ENCODE measurements at places on chromosomes 3 and 15.

DNA sequence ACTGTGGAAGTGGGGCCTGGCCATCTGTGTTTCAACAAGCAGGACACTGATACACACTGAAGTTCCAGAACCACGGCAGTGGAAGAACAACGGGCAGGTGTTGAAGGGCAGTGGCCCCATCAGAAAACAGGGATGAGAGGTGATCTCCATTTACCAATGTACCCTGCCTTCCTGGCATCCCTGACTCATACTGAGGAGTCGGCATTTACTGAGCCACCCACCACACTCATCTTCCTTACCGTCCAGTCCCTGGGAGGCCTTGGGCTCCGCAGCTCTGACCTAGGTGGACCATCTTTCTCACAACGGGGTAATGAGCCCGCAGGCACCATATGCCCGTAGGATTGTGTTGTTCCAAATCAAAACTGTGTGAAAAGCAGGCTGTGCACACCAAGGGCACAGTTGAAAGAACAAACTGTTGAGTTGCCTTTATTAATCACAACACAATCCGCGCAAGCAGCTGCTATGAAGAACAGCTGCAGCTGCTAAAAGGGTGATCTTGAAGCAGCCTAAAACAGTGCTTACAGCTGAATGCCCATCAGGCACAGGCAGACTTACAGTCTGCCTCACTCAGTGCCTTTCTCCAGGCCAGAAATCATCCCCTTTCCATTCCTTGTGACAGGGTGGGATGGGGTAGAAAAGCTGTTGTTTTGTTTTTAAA is 12.9 kb downstream of the MB21D2 start:
- no peak for DNase-seq

DNA sequence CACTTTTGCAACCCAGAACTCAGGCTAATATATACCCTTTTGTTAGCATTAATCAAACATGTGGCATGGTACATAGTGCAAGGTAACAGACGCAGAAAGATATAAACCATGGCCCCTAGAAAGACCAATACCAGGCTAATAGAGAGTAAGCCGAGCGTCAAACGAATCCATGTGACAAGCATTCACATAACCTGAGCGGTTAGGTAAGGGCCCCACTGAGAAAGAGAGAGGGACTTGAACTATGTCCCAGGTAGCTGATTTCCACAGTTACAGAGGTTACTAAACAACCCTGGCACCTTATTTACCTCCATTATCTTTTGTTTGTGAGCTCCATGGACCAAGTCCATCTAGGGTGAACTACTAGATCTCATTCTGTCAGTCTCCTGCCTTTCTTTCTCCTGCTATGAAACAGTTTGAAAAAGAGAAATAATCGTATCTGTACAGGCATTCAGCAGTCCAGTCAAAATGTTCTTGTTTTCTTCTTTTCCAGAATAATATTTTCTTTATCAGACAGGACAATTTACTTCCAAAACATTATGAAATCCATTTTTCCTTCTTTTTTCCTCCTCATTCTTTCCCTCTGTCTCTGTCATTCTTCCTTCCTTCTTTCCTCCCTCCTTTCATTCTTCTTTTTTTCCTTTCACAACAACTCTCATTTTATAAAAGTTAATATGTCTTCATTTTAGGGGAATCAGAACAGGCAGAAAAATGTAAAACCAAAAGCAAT is 30.5 kb upstream of the TNFSF10 start:
- no peak for DNase-seq

GRCh38 chr3:24067483-24067882 is 122.4 kb downstream of the NR1D2 start:
- DNase-seq: no peak

GRCh38 chr15:61118885-61119284 is 110.2 kb downstream of the RORA start:
- DNase-seq: peak; percentile 50

DNA sequence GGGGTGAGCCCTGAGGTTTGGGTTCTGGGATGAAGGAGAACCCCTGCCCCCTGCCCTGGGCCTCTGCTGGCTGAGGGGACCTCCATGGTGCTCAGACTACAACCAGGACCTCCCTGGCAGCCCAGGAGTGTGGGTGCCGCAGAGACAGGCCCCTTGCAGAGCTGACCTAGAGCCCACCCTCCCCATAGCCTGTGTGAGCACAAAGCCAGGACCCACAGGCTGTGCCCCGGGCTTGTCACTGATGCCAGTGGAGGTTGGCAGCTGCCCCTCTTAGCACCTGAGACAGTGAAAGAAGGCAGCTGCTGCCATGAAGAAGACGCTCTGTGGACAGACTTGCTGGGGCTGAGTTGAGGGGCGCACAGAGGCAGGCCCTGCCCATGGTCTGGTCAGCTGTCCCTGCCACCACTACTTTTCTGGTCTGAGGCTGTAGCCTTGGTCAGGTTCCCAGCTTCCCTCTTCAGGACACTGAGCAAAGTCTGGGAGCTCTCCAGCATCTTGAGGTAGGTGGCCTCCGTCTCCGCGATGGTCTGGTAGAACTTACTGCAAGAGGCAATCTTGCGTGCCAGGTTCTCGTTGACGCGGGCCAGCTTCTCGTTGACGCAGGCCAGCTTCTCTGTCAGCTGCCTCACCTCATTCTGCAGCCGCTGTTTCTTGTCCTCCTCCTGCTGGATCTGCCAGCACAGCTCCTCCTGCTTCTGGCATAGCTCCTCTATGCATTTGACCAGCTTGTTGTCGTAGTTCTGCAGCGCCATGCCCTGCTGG is 23.0 kb downstream of the USP4 start:
- no peak for DNase-seq

DNA sequence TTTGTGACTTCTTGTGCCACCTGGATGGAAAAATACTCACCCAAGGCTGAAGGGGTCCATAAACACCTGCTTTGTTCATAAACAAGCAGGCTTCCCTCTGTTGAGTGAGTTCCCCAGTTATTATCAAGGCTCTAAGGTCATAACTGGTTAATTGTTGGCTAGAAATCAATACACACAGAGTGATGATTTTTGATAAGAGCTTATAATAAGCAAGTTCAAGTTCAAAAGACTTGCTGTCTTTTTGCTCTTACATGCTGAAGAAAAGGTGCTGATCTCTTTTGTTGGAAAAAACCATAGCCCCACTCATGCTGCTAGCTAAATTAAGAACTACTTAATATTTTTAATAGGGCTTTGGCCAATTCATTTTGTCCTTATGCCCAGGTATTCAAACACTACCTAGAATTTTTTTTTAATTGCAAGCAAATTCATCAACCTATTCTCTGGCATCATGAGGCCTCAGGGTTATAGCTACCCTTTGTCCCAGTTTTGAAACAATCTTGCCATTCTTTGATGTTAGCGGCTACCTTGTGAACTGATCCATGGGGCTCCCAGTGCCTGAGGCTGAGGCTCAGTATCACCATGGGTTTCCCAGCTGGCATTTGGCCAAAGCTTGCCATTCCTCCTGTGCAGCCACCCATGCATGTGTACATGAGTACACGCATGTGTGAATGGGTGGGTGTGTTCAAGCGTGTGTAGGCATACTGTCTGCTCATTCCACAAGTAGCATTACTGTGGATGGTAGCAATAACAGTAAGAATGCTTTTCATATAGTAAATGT is 127.6 kb upstream of the LPP start:
- no peak for DNase-seq

DNA sequence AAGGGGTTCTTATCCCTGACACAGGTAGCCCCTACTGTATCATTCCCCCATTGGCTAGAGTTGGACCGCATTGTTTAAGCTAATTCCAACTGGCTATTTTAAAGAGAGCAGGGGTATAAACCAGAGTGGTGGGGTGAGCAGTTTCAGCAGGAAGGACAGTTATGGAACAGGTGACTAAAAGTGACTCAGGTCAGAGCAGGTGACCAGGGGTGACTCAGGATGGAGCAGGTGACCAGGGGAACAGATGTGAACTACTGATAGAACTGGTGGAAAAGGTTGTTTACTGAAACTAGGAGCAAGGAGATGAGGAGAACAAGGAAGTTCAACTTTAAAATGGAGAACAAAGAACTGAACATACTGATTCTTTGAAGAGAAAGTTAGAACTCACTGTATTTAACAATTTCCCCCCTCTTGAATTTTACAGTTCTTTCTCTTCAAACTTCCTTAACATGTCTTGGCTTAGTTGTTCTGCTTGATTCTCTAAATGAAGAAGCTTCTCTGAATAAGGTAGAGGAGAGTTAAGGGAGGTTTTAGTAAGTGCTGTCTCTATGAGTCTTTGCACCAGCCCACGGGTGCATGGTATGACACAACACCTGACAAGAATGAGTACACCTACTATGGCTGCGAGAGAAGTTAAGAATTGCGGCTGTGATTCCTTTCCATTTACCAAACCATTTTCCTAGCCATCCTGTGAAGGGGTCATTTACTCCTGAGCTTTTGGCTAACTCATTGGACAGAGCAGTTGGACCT is 83.4 kb upstream of the WNT7A start:
- DNase-seq: no peak

GRCh38 chr15:26453914-26454313 is 319.0 kb downstream of the GABRB3 start:
- DNase-seq: peak; percentile 36

DNA sequence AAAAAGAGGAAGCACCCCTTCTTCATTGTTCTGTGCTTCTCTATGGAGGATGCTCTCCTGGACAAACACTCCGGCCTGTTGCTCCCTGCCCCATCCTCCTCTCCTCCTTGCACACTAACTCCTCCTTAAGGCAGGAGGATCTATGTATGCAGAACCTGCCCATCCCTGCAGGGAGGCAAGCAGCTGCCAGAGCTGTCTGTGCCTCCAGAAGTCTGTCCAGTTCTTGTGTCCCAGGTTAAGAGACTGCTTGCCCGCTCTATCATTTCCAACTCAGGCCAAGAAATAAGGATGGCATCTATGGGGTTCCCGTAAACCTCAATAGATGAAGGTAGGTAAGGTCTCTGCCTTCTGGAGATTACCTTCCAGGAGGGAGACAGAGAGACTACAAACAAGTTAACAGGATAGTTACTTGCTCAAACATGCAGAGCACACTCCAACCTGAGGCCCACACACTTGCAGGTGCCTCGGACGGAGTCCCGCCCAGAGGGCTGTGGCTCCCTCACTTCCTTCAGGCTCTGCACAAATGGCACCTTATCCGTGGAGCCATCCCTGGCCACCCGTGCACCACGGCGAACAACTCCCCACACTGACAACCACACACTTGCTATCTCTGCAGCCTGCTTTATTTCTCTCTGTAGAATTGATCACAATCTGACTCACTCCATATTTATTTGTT is 6.9 kb downstream of the XXYLT1 start:
- no peak for DNase-seq

DNA sequence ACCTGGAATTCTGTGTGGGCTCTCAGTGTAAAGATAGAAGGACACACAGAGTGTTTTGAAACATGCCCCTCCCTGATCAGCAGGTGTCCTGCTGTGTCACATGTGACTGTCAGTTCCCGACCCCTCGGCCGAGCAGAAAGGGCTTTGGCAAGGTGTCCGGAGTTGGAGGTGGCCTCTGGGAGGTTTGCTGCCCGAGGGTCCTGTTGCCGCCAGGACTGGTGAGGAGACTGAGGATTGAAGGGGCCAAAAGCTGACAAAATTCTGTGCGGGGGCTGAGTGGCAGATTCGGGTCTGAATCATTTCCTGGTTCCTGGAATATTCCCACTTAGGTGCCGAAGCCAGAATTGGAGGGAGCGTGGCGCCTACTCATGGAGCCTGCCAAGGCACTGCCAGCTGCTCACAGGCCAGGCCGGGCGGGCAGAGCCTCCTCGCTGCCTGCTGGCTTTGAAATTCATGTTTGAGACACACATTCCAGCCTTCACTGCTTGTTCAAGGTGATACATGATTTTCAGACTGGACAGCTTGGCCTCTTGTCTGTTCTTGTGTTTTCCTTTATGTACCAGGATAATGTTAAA is 83.8 kb downstream of the APBA2 start:
- DNase-seq: no peak

GRCh38 chr3:98734306-98734705 is 28.8 kb upstream of the ST3GAL6 start:
- DNase-seq: no peak

DNA sequence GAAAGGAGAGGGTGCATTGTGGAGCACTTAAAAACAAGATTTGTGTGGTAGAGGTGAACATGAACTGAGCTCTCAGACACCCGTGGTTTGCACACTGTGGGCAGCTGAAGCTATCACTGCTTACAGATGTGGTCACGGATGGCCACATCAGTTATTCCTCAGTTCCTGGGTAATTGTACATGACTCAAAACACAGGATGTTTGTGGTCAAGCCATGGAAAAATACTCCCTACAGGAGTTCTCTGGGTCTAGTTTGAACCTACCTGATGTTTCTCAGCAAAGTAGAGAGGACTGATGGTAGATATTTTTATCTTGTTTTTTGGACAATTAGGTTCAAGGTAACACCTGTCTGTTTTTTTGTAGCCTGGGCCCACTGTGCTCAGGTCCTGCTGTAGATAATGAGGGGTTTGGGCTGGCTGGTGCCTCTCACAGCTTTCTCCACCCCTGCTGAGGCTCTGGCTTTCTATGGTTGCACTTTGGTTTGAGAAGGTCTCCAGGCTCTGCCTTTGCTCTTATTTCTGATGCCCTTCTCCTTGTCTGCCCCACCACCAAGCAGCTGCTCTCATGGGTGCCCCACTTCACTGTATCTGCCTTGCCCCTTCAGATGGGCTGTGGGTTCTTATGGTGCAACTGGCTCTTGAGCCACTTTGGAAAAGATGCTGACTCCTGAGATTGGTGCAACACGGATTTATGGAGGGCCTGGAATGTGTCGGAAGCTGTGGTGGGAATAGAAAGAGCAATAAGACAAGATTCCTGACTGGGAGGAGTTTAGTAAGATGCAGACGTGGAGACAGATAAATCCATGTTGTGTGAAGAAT is 40.1 kb downstream of the CDCP1 start:
- DNase-seq: no peak
